ENCODE measurements at places on chromosomes 2 and 18.

GRCh38 chr18:50439460-50440015 is 64.7 kb downstream of the SKA1 start:
- no peak for DNase-seq

DNA sequence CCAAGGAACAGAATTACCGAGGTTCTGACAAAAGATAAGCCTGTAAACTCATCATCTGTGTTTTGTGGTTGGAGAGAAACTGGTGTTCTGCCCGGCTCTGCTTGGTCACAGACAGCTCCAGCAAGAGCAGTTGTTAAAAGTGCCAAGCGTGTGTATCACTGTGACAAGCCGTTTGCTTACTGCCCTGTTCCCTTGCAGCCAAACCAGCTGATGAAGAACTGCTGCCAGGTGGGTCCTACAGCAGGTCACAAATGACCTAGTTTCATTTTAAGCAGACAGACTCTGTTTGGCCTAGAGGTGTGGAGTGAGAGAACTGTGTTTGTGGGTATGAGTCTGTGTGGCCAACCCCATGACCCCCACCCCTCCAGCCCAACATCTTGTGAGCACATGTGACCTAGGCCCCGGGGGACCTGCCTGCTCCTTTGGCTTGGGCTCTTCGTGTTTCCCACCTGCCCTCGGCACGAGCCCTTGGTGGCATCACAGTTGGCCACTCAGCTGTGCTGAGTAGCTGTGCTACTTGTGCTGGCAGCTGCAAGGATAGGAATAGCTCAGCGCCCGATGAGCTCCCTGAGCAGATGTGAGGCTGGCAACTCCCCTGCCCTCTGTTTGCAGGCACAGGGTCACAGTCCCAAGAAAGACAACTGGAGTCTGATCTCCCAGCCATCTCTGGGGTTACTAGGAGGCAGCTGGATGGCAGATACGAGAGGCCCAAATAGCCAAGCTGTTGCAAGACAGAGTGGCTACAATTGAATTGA is 9.7 kb downstream of the OXER1 start:
- DNase-seq, result no peak

- DNase-seq, result no peak
These were observed 793.3 kb downstream of the TDRD15 start for GRCh38 chr2:21916934-21917522.

DNA sequence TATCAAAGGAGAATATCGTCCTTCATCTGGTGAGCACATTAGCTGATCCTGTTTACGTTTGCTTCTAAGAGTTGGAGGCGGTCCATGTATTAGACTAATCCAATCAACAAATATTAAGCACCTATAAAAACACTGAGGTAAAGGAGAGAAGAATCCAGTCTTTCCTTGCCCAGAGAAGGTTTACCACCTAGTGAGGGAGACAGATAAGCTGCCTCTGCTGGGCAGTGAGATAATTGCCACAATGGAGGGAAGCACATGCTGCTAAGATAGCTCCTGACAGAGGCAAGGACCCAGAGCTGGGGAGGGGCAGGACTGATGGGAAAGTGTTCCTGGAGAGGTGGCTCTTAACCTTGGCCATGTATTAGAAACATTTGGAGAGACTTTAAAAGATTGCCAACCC is 36.7 kb upstream of the ST8SIA5 start:
- DNase-seq, result no peak

DNA sequence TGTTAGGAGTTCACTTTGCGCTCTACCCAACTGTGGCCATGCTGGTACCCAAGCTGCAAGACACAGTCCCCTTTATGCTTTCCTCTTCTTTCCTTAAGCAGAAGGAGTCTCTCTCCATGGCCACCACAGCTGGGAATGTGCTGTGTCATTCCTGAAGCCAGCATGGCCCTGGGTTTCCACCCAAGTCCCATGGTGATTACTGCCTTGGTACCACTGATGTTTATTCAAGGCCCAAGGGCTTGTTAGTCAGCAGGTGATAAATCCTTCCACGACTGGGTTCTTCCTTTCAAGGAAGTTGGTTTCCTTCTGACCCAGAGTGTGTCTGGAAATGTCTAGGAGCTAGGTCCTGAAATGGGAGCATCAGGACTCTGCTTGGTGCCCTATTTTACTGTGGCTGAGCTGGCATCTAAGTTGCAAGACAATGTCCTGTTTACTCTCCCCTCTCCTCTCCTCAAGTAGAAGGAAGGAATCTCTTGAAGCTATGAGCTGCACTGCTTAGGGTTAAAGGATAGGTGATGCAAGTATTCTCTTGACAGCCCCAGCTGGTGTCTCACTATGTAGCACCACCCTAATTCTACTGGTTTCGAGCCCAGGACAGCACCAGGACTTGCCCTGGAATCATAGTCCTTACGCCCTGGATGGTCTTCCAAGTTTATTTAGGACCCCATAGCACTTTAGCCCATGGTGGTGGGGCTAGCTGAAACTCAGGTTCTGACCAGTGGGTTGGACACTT is 18.7 kb upstream of the NUP35 start:
- no peak for DNase-seq

- DNase-seq, result no peak
These were observed 126.6 kb downstream of the EN1 start for GRCh38 chr2:118720866-118721265.

All from DMS153 (cell line).